Activated gamma-delta T cell treated with Interleukin-2 at 50 U/mL for 16 hours (primary cell): ENCODE measurements at places on chromosomes 4 and X.

DNA sequence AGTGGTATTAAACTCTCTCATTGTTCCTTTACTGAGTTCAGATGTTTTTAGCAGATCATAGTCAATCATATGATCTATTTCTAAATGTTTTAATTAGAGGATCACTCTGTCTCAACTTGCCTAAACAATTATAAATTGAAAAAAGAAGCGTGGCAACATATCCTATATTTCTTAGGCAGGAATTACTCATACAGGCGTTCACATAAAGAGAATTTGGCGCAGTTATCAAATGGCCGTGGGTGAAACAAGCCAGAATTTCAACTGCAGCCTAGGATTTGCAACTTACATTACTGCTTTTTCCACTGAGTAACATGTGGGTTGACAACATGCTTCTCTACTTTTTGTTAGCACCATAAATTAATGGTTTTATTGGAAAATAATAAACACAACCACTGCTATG is 141.3 kb downstream of the CPE start:
- no peak for DNase-seq

GRCh38 chrX:47643926-47644325 is 6.4 kb downstream of the ELK1 start:
- DNase-seq, result no peak

- DNase-seq, result no peak
These were observed 5.2 kb upstream of the TMEM156 start for GRCh38 chr4:39037491-39037825.

- no peak for DNase-seq
These were observed 3.8 kb downstream of the ASMT start for GRCh38 chrX:1618689-1619088.

DNA sequence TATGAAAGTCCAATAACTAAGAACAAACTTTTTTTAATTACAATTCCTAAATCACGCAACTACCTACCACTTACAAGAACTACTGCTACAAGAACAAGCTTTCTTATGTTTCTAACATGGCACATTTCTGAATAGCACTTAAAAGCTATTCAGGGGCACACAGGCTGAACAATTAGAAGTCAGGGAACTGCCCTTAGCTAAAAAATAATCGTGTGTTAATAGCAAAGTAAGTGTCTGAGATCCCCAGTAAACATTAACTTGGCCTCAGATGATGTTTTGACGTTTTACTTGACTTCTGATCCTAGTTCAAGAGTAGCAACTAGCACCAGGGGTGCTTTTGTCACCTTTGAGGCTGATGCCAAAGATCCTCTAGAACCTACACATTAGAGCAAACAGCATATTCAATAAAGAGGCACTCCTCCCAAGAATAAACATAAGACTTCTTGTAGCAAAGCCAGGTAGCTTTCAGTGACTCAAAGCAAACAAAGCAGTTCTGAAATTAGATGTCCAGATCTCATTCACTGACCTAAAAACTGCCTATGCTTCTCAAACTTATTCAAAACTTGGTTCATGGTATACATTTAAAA is 16.2 kb downstream of the SPOCK3 start:
- DNase-seq, result no peak

- no peak for DNase-seq
These were observed 99.1 kb downstream of the TRAPPC11 start for GRCh38 chr4:183758061-183758757.

DNA sequence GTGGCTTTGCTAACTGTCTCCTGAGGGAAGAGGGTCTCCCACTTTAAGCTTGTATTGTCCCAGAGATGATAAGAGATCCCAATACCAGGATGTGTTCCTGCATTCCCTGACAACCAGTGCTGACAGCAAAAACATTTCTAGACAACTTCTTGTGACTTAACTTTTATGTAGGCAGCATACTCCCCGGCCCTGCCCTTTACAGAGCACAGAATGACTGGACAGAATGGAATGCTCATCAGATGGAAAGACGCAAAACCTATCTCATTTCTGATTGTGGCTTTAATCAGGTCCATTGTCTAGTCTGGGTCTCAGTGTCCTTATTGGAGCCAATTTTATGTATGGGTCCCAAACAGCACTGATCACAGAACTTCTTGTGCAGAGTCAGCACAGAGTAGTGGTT is 18.2 kb upstream of the PLAC1 start:
- no peak for DNase-seq

GRCh38 chrX:1453395-1453783 is 680 bp upstream of the ASMTL start:
- no peak for DNase-seq
